ENCODE measurements at places on chromosomes 13 and 19.

- no peak for DNase-seq
Measured at GRCh38 chr13:88472316-88472715, 801.1 kb downstream of the SLITRK5 start.

- DNase-seq: no peak
Measured at GRCh38 chr13:69912630-69913029, 195.0 kb upstream of the ATXN8OS start.

- DNase-seq: no peak
Measured at GRCh38 chr19:19410553-19411550, 5.4 kb downstream of the GATAD2A start.

GRCh38 chr13:45119469-45119990 is 780 bp upstream of the GTF2F2 start:
- DNase-seq: peak; percentile 67

DNA sequence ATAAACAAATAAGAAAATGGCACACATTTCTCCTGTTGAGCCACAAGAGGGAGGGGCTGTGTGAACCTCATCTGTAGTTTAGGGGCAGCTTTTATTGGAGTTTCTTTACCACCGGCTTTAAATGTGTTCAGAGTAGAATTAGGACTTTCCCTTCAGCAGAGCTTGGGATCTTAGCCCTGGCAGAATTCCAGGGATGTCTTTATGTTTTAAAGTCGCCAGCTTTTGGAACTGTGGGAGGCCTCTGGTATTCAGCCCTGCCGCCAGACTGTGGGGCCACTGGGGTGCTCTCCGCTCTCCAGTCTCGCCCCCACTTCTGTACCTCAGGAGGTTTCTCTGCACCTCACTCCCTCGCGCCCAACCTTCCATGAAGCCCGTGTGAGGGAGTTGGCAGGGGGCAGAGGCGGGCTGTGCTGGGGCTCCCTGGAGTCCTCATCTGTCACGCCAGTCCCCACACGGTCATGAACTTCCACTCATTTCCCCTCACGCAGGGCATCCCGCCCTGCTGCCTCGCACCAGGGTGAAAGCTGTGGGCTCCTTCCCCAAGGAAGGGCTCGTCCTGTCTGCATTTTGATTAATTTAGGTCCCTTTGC is 31.5 kb downstream of the CCDC8 start:
- DNase-seq: no peak

DNA sequence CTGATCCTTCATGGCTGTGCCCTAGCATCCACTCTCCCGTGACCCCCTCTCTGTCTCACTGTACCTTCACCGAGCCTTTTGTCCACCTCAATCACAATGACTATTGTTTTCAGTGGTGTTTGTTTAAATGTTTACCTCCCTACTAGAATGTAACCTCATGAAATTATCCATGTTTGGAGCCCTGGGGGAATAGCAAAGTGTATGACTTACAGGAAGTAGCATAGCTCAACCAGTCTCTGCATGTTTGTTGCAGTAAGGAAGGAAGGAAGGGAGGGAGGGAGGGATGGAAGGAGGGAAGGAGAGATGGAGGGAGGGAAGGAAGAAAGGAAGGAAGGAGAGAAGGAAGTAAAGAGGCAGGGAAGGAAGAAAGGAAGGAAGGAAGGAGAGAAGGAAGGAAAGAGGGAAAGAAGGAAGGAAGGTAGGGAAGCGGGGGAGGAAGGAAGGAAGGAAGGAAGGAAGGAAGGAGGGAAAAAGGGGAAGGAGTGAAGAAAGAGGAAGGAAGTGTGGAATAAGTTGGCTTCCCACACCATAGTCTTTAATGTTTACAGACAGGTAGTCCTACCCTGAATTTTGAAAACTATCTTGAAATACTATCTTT is 421.4 kb downstream of the COG6 start:
- no peak for DNase-seq

DNA sequence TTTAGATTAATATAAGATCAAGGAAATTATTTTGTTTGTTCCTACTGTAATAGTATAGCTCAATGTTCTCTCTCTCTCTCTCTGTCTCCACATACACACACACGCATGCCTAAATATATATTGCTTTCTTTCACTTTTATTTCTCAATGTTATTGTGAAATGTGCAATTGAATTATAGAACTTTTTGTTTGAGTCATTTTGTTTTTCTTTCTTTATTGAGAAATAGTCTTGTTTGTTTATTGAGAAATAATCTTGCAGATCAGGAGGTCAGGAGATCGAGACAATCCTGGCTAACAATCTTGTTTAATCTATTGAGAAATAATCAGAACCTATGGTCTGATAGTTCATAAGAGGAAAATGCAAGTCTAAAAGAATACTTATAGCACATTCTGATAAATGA is 1581.3 kb downstream of the EFNB2 start:
- DNase-seq: no peak

DNA sequence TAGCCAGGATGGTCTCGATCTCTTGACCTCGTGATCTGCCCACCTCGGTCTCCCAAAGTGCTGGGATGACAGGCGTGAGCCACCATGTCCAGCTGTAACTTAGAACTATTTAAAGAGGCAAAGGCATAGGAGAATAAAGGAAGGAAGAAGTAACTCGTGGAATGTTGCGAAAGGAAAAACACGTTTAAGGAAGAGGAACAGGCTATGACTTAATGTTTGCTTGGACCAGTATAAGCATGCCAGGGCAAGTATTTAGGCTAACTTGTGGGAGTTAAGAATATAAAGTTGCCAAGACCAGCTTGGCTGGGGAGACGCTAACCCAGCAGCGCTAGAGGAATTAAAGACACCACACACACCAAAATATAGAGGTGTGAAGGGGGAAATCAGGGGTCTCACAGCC is 33.5 kb downstream of the ZNF844 start:
- DNase-seq: no peak

GRCh38 chr13:49218493-49219051 is 1.6 kb upstream of the MLNR start:
- no peak for DNase-seq

DNA sequence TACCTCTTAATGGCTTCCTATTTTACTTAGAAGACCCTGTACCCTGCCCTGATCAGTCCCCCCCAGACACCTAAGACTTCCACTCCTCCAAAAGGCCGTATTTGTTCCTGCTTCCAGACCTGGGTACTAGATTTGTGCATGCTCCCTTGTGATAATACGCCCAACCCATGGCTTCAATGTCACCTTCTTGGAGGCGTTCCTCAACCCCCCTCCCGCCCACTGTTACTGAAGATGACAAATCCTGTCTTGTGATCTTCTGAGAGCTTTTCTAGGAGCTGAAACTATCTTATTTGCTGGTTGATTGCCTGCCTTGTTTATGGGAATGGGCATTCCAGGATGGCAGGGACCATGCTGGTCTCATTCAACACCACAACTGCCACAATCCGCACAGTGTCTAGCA is 9.4 kb downstream of the SLC25A23 start:
- no peak for DNase-seq

- peak; percentile 44 for DNase-seq
Measured at GRCh38 chr13:111213964-111214726, 99.0 kb downstream of the ARHGEF7 start.

DNA sequence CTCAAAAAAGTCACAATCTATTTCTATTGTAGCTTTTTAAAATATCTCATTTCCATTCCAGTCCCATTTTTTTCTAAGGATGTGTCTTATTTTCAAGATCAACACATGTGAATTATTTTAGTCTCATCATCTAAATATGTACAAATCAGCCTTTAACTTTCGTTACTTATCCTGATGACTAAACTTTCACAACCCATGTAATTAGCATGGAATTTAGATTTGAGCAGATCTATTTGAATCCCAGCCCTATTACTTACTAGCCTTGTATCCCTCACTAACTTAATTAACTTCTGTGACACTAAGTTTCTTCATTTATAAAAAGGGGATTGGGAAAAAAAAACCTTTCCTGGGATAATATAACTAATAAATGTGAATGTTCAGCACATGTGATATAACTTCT is 81.1 kb downstream of the UFM1 start:
- DNase-seq: no peak

GRCh38 chr19:50906217-50906616 is 5.0 kb downstream of the KLK4 start:
- peak; percentile 54 for DNase-seq

- DNase-seq: no peak
Measured at GRCh38 chr13:43363156-43363953, 340.0 kb downstream of the DNAJC15 start.

- no peak for DNase-seq
Measured at GRCh38 chr13:43223216-43223615, 199.8 kb downstream of the DNAJC15 start.

DNA sequence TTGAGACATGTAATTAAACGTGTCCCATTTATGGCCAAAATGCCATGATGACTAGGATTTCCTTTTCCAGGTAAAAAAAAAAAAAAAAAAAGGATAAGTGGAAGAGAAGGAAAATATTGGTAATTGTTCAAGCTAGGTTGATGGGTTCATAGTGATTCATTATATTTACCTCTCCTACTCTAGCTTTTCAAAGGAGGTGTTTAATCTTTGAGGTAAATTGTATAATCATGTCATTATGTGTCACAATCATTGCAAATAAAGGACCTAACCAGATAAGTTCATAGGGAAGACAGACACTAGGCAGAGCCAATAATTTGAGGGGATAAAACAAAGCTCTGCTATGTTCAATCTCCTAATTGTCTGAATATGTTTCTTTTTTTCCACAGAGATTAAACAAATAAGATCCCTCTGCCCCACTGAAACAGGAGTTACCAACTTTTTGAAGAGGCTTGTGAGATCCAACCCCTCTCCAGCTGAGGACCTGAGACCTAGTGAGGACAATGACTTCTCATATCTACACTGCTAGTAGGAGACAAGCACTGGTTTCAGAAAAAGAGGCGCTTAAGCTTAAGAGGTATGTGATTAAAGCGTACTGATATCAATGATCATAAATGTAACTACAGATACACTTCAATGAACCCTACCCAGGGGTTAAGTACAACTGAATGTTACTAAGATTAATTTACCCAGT is 61.4 kb downstream of the USP12 start:
- DNase-seq: no peak

Measured in Peyer's patch (tissue), 4 donors.